ENCODE measurements at places on chromosomes 5 and 9. TPM values are rescaled to one million over a fixed set of nuclear protein-coding genes. Genes with fewer than 3 reads are reported as not detected.

- peak; percentile 11 for DNase-seq
Measured at GRCh38 chr5:134141331-134142050, 27.0 kb downstream of the TCF7 start.

DNA sequence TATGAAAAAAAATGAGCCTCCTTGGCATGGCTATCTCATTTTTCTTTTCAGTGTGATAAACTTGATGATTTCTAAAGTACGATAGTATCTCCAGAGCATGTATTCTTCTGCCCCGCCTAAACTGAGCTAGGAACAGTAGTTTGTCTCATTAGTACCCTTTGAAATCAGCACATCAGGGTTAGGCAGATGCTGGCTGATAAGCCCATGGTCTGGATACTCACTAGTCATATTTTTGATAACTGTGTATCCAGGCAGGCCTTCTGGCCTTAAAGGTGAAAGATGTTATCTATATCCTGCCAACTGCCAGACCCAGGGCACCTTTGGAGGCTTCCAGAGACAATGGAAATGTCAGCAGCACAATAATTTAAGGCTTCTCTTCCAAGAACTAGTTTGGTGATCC is 103.8 kb downstream of the GIN1 start:
- no peak for DNase-seq

- DNase-seq, result no peak
Measured at GRCh38 chr9:121996783-121997182, 96.3 kb downstream of the TTLL11 start.

GRCh38 chr5:157594675-157595459 is 19.3 kb upstream of the ADAM19 start:
- no peak for DNase-seq

- no peak for DNase-seq
Measured at GRCh38 chr5:149831492-149831891, 101.4 kb downstream of the PPARGC1B start.

- DNase-seq, result peak; percentile 68
Measured at GRCh38 chr9:109520475-109521132, 22.5 kb upstream of the PTPN3 start.

DNA sequence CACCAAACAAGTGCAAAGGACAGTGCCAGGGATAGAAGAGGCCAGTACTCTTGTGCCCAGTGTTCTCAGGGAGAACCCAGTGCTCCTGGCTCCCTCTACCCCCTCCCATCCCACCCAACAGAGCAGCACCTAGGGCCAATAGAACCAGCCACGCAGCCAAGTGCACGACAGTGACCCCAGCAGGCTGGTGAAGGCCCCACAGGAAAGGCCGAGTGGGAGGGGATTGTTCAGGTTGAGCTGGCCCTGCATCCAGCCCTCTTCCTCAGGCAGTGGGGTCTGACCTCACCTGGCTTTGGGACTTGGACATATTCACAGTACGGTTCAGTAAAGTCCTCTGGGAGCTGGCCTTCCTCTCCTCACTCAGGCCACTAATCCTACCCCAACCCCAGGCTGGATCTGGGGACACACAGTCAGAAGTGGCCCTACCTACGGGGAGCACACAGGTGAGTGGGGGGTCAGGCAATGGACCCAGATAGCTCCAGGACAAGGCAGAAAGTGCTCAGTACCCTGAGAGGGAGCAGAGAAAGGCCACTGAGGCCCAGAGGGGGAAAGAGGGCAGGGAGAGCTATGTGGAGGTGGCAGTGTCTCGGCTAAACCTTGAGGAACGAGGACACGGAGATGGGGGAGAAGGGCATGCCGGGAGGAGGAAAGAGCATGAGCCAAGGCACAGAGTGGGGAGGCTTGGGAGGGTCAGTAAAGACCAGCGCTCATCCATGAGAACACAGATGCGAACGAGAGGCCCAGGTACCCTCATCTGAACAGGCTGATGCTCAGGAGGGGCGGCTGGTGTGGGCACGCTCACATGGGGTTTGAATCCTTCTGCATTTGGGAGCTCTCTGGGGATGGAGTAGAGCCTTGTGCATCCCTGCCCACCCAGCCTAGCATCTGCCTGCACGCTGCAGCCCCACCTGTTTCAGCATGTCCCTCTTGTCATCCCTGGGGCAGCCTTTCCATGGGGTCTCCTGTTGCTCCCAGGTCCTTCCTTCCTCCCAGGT is 25.6 kb downstream of the POLR1E start:
- peak; percentile 84 for DNase-seq

The PLAC8L1 gene
- total RNA-seq, result 0.44 TPM

The CCDC180 gene
- total RNA-seq, result 6.2 TPM

The PCDHA9 gene
- total RNA-seq, result 0.03 TPM

All from H7 (cell line).